ENCODE measurements at places on chromosomes 2 and 18.

DNA sequence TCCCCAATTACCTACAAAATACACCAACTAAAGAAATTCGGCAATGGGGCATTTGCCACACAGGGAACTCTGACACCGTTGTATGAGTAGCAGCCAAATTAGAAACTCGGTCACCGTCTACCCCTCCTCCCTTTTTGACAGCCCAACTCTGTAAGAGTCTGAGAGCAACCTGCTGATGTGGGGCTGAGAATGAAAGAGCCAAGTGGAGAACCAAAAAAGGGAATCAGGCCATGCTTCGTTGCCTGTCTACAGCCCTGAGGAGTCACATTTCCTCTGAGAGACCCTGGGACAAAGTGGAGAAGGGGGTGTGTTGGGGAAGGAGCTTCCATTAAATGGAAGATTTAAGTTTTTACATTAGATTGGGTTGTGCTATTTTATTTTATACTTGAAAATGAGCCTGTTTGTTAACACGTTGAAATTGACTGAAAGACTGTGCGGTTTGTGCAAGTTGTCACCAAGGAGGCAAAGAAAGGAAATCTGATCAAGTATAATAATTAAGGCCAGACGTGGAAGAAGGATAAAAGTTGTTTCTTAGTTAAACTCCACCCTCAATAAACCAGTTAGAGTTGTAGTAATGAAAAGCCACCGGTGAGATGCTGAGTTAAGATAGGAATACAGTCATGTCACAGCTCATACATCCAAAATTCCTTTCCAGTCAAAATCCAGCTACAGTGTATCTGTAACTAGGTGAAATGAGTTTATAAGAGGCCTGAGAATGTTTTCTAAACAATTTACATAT, 131.7 kb upstream of the CREB1 start:
- no peak for DNase-seq

- DNase-seq, result no peak
These were observed 5.4 kb upstream of the GPBAR1 start for GRCh38 chr2:218255446-218255845.

DNA sequence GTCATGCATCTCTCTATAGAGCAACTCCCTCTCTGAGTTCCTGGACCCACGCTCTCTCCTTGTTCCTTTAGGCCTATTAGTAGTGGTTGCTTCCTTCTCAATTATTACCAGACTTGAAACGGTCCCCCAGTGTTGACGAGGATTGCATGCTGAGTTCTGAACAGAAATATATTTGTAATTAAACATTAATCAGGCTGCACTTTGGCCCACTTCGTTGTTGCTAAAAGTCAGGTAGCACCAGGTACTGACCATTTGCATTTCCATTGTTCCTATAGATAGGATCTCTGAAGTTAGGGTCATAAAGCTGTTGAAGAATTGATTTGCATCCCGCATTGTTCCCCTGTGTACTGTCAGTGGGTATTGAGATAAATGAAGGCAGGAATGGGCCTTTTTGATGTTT, 36.9 kb upstream of the TTR start:
- DNase-seq, result no peak

- no peak for DNase-seq
These were observed 209.2 kb downstream of the ICOS start for GRCh38 chr2:204145791-204146190.

- no peak for DNase-seq
These were observed 54.3 kb upstream of the SLC39A10 start for GRCh38 chr2:195602687-195603086.

GRCh38 chr2:223537651-223538601, 64.2 kb downstream of the SCG2 start:
- no peak for DNase-seq

- no peak for DNase-seq
These were observed 71.4 kb upstream of the TMEM87B start for GRCh38 chr2:111983478-111984212.

DNA sequence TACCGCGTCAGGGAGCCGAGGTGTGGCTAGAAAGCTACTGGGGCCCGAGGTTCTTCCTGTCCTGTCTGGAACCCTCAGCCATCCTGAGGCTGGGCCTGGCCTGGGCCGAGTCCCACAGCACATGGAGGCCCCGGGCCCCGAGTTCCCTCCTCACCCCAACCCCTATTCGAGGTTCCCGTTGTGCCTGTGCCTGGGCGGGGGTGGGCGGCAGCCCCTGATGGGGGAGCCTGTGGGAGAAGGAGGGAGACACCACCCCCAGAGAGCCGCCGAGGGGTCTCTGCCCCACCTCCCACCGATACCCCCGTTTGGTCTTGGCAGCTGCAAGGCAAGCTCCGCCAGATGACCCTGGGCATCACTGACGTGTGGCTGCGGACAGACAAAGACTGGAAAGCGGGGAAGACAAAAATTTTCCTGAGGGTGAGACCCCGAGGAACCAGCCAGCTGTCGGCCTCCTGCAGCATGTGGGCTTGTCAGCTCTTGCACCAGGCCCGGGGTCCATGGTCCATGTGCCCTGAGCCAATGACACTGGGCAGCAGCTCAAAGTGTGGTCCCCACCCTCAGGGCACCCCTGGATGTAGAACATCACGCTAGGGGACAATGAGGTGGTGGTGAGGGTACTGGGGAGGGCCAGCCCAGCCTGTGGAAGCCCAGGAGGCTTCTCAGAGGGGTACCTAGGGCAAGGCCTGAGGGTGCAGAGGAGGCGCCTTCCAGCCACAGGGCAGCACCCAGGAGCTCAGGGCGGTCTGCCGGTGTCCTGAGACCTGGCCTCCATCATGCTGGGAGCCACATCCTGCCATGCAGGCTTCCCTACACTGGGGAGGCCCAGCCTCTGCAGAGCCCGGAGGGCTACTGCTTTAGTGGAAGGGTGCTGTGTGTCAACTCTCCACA, 52.5 kb upstream of the GPR17 start:
- no peak for DNase-seq

- DNase-seq, result no peak
These were observed 185.5 kb downstream of the NOL4 start for GRCh38 chr18:34039201-34039600.

- DNase-seq, result no peak
These were observed 456 bp downstream of the LRP1B start for GRCh38 chr2:142130111-142131009.

DNA sequence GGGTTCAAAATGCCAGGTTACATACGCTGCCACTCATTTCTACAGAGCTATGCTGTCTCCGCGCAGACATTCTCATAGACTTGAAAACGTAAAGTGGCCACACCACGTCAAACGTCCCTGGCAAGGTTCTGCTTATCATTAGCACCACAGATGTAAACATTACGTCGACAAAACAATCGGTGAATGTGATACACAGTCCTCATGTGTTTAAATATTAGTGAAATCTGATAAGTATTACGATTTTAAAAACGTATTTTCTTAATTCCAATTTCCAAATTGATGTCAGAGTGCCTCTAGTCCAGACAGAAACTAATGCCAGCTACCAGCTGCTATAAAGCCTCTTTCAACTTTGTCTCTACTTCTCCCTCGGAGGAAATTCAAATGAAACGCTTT, 1.2 kb downstream of the STK17B start:
- DNase-seq, result peak; percentile 32

GRCh38 chr2:94964193-94964592, 61.3 kb upstream of the MAL start:
- DNase-seq, result no peak

DNA sequence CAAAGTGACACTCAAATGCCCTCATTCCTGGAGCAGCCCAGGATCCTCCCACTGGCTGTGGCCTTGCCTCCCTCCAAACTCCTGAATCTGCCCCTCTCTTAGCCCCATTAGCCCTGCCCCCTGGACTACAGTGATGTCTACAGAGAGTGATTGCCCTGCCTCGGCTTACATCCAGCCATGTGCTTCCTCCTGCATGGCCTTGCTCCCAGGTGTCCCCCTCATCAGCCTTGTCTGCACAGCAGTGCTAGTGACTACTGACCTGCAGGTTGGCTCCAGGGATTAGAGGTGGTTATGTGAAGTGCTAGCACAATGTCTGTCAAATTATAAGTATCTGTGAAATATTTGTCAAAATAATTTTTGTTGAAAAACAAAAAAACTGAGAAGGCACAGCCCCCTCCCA, 259.1 kb upstream of the MYT1L start:
- no peak for DNase-seq

DNA sequence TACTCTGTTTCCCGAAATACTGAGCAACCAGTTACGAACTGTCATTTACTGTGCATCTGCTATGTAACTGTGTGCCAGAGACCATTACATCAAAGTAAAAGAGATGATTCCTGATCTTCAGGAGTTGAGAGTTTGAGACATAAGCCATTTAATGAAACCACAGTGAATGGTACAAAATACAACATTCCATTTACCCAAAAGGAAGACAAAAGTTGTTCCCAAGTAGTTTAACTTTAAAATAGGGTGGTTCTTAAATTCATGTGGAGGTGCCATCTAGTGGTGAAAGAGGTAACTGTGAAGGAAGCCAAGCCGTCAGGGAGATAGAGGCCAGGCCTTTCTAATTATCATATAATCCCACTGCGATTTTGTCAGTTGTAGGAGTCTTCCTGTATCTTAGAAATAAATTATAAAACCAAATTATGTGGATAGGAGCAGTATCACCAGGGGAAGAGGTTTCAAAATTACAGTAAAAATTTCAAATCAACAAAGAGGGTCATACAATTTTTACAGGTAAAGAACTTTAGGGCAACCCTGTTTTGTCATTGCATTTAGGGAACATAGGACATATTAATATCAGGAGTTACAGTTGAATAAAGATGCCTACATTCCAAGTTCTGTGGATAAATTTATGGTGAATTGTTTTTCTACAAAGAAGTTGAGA, 67.7 kb downstream of the EPAS1 start:
- peak; percentile 27 for DNase-seq

DNA sequence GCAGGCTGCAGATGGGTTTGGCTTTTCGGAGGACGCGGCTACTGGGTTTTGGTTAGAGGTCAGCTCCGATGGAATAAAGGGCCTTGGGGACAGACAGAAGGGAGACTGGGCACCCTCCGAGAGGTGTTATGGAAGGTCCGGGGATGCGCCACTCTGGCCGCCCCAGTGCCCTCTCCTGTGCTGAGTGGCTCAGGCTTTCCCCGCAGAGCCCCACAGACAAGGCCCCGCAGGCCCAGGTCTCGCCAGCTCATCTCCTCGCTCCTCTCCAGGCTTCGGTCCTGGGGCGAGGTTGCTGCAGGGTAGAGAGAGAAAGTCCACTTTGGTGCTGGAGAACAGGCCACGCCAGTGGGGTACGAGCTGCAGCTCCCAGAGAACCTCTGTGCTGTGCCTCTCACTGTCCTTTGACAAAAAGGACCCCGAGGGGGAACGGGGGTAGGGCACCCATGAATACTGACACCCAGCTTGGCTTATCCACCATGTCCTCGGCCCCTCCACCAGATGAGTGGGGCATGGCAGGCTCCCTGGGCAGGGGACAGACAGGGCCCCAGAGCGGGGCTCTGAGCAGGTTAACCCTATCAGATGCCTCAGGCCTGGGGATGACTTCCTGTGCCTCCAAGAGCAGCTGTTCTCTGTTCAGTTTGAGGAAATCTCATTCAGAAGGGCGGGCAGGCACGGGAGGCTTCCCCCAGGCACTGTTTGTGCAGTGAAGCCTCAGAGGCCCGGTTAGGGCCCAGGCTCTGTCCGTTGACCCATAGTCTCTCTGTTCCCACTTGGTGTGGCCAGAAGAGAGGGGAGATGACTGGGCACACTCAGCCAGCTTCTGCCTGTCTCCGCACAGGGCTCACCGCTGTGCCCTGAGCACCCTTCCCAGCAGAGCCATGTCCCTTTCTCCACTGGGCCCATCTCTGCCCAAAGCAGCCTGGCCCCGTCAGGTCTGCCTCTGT, 15.7 kb upstream of the CNNM3 start:
- DNase-seq, result no peak

DNA sequence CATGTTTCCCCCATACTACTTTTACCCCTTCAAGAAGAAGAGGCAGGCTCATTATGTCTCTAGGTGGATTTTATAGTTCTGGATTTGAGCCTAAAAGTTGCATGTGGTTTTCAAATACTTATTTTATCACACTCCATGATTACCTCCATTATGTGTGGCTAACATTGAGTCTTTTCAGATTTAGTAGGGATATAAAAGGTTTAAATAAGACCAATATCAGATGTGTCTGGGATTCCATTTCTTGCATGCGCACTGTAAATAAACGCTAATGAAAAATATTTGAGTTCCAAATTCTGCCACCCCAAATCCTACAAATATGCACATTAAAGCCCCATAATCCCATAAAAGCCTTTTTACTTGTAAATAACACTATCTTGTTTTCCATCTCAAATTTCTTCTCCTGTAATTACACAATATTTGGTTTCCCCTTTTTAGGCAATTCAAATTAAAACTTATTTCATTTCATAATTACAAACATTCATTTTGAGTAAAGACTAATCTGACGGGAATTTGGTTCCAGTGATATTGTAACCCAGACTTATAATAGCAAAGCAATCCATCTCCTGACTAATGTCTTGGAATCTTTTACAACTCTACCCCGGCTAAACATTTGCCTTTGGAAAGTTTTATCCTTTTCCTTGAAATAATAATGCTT, 600.0 kb downstream of the SLC4A3 start:
- DNase-seq, result no peak

DNA sequence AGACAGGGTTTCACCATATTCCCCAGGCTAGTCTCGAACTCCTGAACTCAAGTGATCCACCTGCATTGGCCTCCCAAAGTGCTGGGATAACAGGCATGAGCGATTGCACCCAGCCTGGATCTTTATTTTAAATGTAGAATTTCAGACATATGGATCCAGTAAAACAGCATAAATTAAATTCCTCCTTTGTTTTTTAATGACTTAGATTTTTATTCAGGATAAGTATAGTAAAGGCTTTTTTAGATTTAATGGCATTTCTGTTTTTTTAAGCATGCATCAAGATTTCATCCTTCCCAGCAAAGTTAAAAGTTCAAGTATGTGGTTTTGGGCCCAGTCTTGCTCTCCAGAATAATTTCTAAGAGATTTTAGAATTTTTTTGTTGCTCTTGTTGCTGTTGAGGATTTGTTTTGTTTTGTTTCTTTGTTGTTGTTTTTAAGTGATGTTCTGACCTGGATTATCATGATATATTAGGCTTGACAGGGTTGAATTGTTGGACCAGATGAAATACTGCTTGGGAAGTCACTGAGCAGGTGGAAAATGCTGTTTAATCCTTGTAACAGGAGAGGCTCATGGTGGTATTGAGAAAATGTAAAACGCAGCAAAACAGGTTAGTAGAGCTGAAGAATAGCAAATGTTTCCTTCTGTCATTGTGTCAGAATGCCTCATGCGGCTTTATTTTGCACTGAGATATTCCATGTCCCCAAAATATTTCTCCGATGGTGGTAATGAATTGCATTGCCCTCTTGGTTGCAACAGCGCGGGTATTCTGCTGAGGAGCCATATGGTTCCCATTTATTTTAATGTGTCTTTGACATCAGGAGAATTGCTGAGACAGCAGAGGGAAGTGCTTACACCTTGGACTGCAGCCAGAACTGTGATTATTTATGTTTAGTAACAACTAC, 147.9 kb downstream of the GALNT3 start:
- no peak for DNase-seq

Data from epithelial cell of proximal tubule (primary cell).